ENCODE measurements at places on chromosomes 7 and 10.

DNA sequence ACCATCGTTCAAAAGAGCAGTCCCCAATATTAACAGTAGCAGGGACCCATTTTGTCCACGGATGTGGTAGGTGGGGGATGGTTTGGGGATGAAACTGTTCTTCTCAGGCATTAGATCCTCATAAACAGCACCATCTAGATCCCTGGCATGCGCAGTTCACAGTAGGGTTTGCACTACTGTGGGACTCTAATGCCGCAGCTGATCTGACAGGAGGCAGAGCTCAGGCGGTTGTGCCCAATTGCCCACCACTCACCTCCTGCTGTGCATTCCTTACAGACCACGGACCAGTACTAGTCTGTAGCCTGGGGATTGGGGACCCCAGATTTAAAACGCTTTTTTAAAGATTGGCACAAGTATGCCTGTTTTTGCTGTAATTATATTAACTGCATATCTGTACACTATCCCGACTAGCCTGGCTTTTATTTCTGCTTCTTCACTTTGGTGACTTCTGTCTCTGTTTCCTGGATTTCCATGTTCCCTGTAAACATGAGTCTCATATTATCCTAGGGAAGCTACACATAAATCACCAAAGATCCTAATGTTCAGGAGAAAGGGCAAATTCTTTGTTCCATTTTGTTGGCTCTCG lies 163.3 kb upstream of the AKR1E2 start:
- DNase-seq: no peak

GRCh38 chr10:60096761-60097513 lies 190.6 kb upstream of the CCDC6 start:
- no peak for DNase-seq

DNA sequence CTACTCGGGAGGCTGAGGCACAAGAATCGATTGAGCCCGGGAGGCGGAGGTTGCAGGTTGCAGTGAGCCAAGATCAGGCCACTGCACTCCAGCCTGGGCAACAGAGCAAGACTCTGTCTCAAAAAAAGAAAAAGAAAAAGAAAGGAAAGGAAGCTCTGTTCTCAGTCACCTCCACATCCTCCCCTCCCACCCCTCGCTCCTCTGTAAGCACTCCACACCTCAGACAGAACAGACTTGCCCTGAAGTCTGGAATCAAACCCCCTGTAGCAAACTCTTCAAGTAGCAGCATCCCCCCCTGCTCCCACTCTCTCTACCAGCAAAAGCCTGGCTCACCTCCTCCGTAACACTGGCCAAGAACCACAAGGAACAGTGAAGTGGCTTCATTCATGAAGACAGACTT lies 66.7 kb downstream of the PARD3 start:
- DNase-seq: no peak

- no peak for DNase-seq
These were observed 128.0 kb downstream of the ARL4A start for GRCh38 chr7:12815426-12815825.

- no peak for DNase-seq
These were observed 64.1 kb downstream of the PHTF2 start for GRCh38 chr7:77862691-77863090.

DNA sequence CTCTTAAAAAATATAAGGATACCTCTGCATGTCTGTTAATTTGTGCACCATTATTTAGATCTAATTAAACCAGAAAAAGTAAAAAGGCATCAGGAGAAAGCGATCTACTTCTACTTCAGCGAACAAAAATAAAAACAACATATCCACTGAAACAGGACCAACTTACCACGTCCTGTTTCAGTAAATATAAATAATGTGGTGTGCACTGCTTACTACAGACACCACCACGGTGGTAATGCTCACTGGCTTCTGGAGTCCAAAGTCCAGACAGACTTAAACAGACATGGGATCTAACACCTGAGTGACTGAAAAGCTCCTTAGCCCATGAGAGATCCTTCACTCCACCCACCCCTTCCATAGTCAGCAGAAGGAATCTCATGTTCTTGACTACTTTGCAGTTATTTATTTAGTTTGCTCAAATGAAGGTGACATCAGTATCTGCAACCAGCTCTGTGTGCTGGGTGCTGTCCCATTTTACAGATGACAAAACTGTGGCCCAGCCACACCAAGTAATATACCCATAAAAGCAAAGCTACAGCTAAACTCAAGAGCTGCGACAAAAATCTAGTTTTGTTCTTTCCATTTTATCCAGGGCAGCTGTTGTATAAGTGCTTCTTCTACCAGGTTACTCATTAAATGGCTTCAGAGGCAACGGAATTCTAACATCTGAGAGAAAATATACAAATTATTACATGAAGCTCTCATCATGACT lies 62.1 kb upstream of the NCAPG2 start:
- DNase-seq: no peak

DNA sequence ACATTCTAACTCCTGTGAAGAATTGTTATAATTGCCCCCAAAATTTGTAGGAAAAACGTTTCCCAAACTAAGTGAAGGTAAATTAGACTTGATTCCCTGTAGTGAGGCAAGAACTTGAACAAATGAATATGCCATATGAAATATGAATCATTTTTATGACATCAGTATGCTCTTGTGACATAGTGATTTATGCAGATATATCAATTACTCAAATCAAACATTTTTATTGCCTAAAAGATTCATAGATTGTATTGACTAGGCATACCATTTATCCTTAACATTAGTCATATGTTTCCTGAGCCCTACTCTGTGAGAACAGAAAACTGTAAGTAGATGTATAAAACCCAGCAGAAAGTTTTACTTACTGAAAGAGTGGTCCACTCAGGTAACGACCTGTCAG lies 245.6 kb downstream of the MALRD1 start:
- no peak for DNase-seq

- DNase-seq: no peak
These were observed 102.2 kb upstream of the NANOS1 start for GRCh38 chr10:118927321-118927720.

- no peak for DNase-seq
These were observed 54.1 kb downstream of the KCNMA1 start for GRCh38 chr10:77583527-77583926.

GRCh38 chr10:88315755-88316154 lies 267.4 kb downstream of the RNLS start:
- no peak for DNase-seq

DNA sequence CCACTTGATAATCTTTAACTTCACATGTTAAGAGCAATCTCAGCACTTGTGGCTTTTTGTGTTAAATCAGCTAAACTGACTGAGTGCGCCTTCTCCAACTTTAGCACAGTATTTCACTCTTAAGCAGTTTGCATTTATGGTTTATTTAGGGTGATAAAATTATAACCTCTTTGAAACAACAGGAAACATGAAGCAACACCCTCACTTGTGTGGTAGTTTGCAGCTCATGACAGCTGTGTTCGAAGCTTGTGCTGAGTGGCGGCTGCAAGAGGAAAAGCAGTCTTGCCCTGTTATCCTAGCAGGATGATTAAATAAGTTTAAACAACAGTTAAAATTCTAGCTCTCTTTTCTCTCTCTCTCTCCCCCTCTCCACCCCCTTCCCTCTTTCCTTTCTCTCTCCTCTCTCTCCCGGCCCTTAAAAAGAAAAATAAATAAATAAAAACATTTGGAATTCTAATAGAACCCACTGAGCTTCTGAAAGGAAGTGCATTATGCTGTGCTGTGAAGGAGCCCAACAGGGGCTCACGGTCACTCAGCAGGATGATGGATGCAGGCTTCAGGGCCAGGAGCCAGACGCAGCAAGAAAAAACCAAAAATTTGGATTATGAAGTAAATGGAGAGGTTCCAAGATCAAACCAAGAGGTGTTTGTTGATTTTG lies 25.2 kb downstream of the OGDH start:
- no peak for DNase-seq

DNA sequence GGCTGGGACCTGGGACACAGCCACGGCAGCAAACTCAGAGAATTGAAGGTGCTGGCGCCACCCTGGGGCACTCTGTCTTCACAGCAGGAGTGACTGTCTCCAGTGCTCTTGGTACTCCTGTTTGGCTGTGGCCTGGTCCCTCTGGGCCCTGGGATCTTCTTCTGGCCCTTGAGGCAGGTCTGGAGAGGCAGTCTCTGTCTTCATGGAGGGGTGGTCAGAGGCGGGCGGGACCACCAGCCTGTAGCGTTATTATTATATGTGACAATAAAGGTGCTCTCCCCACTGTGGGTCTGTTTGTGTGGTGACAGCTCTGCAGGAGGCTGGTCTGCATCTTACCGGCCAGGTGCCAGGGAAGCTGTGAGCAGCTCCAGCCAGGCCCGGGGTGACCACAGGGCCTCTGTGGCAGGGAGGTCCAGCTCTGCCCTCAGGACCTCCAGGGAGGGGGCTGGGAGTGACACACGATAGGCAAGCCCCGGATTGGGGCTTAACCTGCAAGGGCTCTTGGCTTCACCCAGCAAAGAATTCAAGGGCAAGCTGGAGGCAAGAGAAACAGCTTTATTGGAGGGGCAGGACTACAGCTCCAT lies 70.3 kb downstream of the MYL10 start:
- DNase-seq: no peak

DNA sequence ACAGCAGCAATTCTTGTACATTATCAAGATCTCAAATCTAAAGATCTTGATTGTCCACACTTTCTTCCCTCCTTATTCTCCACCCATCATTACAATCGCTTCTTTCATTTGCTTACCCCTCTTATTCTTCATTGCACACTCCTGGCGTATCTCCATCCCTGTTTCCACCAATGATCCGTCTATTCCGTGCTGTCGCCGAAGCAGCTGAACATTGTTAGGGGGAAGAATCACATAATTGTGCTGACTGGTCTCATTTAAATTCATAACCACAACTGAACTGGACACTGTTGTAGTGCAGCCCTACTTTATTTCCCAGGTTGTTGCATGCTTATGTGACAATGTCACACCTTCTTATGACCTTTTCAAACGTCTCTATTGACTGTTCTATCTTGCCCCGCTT lies 18.9 kb upstream of the NRP1 start:
- DNase-seq: no peak

DNA sequence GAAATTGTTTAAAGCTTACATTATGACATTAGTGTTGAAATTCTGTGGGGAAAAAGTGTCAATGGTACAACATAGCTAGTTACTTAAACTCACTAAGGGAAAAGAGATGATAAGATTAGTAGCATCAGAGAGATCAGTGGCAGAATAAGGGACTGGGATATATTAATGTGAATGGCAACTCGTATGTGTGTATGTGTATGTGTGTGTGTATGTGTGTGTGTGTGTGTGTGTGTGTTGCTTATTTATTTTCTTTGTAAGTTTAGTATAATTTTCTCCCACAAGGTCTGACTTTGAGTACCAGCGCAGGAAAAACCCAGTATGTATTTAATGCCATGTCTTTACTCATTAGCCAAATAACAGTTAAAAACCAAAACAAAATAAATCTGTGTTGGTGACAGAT lies 256.1 kb downstream of the ARHGAP21 start:
- no peak for DNase-seq

DNA sequence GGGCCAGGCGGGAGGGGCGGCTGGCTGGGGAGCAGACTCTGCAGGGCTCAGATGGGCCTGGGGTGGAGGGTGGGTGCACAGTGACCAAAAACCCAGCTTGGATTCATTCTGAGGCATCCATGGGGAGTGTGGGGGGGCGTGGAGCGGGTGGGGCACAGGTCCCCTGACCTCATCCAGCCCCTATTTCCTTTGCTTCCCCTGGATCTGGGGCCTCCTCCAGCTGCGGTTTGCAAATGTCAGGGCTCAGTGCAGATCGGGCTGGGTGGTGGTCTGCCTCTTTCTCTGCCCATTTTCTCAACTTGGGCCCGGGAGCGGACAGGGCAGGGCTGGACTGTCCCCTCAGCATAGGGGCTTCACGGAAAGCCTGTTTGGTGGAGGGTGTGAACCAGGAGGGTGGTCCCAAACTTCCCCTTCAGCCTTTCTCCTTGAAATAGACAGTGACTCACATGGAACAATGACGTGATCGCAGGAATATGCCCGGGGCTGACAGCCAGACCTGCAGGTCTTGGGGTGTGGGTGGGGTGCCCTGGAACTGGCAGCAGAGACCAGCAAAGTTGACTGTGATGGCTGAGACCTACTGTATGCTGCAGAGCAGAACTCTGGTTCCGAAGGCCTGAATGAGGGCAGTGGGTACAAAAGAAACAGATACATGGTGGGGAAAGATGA lies 72.9 kb upstream of the PODXL start:
- DNase-seq: no peak

- DNase-seq: no peak
These were observed 88.4 kb upstream of the STEAP1B start for GRCh38 chr7:22588351-22588750.

DNA sequence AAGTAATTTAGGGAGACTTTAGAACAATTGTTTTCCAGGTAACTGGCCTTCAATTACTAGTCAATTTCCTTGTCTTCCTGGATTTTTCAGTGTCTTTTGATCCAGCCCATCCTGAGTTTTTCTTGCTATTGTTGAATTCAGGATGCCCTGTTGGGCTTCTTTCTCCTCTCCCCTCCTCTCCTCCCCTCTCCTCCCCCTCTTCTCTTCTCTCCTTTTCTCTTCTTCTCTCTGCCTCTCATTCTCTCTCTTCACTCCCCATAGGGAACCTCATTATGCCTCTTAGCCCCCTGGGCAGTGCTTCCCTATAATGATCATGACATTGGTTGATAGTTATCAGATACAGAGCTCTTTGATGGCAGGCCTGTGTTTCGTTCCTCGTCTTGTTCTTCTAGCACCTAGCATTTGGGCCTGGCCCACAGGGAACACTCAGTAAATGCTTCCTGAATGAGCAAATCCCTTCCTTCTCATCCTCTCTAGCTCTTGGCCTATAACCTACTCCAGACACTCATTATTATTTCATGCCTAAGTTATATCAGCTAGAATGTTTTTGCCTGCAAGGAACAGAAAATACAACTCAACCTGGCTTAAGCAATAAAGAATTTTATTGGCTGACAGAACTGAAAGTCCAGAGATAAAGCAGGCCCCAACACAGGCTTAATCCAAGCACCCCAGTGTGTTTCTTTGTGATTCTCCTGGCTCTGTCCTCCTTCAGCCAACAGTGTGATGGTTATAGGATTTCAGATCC lies 56.8 kb downstream of the CACNB2 start:
- DNase-seq: no peak
